ENCODE measurements at places on chromosomes 4 and X. TPM values are rescaled to one million over a fixed set of nuclear protein-coding genes. Genes with fewer than 3 reads are reported as not detected.

GRCh38 chr4:35938936-35939335, 305.4 kb downstream of the ARAP2 start:
- no peak for DNase-seq

DNA sequence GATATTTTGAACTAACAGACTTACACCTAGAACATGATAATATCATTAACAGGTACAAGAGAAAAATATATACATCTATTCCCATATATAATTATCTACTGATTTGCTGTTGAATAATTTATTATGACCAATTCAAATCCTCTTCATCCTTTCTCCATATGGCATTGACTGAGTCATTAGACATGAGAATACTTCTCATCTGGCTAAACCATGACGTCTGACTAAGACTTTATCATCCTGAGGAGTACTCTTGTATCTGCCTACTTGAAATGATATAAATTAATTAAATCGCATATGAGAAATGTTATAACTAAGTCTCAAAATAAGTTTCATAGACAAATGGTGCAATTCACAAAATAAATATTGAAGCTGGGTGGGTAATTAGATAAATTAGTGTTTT, 67.4 kb downstream of the EMCN start:
- DNase-seq: no peak

DNA sequence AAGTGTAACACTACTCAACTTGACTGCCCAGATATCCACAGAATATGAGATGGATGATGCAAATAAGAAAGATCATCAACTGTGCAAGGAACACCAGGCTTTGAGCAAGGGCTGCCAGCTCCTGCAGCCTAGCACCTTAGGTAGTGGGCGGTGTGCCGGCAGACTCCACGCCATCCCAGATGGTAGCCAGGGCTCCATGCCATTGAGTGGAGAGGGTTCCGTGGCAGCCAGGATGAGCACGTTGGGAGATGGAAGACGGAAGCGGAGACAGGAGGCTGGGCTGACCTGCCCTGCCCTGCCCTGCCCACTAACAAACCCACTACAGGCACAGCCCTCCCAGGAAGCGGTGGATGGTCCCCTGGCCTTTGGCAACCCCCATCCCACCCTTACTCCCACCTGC, 51.9 kb downstream of the TMPRSS11F start:
- DNase-seq: no peak

DNA sequence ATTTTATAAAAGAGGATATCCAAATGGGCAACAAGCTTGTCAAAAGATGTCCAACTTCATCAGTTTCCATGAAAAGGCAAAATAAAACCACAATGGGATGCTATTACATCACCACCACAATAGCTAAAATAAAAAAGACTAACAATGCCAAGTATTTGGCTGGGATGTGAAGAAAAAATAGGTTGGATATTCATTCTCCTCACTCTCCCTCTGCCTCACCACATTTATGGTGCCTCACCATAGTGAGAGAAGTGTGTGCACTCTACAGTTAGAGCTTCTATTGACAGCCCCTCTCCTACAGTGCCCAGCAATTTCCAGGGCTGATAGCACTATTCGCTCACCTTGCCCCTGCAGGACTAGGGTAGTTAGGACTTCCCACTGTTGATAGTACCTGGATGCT, 25.5 kb downstream of the VEGFC start:
- DNase-seq: no peak

DNA sequence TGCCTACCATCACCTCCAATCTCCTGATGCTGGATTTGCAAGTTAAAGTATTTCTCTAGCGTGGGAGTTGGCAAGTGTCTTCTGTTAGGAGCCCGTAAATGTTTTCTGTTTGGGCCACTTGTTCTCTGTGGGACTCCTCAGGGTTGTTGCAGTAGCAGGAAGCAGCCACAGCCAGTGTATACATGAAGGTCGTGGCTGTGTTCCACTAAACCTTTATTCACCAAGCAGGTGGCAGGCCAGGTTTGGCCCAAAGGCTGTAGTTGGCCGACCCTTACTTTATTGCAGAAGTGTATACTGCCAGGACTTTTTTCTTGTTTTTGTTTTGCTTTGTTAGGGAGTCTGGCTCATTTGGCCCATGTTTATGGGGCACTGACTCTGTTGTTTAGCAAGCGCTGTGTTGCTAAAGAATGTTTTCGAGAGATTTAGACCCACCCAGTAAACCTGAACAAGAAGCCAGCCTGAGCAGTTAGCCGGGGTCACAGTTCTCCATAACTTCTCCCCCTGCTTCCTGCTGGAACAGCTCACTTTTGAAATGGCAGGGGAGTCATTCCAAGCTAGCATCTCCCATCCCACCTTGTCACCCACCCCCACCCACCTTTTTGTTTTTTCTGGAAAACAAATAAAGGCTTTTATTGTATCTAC, 58.8 kb downstream of the SHROOM2 start:
- no peak for DNase-seq

GRCh38 chrX:114903618-114904017, 113.8 kb downstream of the IL13RA2 start:
- no peak for DNase-seq

- DNase-seq: peak; percentile 92
These were observed at the start of gene WDFY3 for GRCh38 chr4:84966382-84967242. Gene WDFY3, minus strand, starts transcription at chr4:84966690. Its CDS starts 106,099 bp downstream, at chr4:84860591.

DNA sequence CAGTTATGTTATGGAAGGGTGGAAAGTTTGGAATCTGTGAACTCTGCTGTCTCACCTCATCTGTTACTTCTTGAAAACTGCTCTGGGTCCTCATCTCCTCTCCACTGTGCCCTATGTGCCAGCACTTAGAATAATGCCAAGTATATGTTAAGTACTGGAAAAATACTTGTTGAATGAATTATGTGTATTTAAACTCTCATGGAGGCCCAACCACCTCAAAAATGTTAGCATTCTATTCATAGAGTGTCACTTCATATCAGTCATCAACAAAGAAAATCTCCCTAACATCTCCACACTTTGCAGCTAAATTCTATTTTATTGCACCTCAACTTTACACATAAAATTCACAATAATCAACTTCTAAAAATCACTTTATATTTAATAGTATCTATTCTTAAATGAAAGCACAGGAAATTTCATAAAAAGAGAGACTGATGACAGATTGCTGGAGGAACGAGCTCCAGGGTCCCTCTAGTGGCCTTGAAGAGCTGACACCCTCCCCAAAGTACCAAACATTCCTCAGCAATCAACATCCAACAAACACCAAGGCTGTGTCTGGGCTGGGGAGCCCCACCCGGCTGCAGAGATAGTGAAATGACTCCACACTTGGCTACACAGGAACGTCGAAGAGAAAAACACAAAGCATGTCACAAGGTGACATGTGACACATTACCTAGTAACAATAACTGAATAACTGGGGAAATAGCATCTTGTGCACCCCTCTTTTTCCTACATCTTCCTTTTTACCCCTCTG, 45.8 kb downstream of the SLC39A8 start:
- peak; percentile 90 for DNase-seq

DNA sequence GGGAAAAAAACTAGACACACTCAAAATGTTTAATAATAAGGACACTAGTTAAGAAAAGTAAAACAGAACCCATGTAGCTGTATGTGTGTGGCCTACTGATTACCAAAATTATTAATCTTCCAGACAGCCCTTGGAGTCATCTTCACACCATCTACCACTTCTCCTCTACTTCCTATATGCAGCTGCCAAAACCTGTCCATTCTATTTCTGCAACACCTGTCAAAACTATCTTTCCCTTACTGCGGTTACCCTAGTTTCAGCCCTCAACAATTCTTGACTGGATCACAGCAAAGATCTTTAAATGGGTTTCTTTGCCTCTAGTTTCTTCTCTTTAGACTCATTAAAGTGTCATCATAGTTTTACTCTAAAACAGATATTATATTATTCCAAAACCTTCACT, 72.6 kb downstream of the GPR82 start:
- DNase-seq: no peak

DNA sequence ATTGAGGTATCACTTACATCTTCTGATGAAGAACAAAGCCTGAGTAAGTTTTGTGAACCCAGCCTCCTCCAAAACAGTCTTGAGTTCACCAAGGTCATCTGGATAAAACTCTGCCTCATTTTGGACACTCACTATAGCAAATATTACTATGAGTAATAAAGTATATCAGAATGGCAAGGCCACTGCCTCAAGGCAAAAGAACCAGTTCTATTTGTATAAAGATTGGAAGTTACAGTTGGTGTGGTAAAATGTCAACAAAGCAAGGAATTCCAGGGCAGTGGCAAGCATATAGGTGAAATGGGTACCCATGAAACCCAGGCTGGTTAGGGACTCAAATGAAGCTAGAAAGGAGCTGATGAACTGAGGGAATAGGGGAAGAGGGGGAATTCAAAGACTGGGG, 2.4 kb upstream of the ARHGEF6 start:
- DNase-seq: no peak

DNA sequence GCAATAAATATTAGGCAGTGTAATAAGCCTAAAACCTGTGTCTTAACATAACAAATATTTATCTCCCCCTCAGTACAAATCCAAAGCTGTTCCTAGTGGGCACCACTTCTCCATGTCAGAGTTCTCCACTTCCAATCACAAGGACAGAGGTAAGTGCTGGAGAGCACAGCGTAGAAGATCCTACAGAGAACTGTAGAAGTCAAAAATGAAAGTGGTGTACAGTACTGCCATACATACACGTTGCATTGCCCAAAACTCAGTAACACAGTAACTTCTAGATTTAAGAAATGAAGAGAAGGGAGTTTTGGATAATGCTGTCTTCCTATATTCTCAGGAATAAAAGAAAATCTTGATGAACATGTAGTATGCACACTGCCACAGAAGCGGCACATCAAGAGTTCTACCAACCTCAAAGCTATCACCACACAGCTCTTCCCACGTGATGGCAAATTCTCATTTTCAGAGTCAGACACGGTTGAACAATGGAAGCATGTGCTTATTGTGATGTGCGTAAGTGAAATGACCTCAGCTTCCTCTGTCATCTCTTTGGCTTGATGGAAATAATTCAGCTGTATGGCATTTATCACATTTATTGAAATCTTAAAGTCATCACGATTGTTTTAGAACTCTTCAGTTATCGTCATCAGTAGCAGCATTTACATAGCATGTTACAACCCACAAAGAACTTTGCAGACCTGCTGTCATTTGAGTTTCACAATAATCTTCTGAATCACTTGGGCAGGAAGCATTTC, 27.1 kb upstream of the SPANXN4 start:
- DNase-seq: no peak

- DNase-seq: peak; percentile 3
These were observed 548.6 kb downstream of the TLL1 start for GRCh38 chr4:166421556-166422156.

GRCh38 chrX:154373340-154374306, 811 bp downstream of the FLNA start:
- DNase-seq: peak; percentile 81

DNA sequence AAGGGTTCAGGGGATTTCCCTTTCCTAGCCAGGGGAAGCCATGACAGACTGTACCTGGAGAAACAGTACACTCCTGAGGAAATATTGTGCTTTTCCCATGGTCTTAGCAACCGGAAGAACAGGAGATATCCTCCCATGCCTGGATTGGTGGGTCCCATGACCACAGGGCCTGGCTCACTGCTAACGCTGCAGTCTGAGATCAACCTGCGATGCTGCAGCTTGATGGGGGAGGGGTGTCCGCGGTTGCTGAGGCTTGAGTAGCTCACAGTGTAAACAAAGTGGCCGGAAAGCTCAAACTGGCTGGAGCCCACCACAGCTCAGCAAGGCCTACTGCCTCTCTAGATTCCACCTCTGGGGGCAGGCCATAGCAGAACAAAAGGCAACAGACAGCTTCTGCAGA, 819.5 kb downstream of the TECRL start:
- peak; percentile 57 for DNase-seq

- DNase-seq: peak; percentile 84
These were observed 17.8 kb downstream of the TRIM2 start for GRCh38 chr4:153221783-153222706.

- no peak for DNase-seq
These were observed 121.4 kb downstream of the SPRY1 start for GRCh38 chr4:123517971-123518370.

- no peak for DNase-seq
These were observed 8.0 kb downstream of the FAM241A start for GRCh38 chr4:112153211-112153791.

- DNase-seq: peak; percentile 23
These were observed 677 bp upstream of the NONO start for GRCh38 chrX:71282514-71283402.

GRCh38 chr4:76801621-76802235, 96.2 kb downstream of the SOWAHB start:
- DNase-seq: peak; percentile 64

DNA sequence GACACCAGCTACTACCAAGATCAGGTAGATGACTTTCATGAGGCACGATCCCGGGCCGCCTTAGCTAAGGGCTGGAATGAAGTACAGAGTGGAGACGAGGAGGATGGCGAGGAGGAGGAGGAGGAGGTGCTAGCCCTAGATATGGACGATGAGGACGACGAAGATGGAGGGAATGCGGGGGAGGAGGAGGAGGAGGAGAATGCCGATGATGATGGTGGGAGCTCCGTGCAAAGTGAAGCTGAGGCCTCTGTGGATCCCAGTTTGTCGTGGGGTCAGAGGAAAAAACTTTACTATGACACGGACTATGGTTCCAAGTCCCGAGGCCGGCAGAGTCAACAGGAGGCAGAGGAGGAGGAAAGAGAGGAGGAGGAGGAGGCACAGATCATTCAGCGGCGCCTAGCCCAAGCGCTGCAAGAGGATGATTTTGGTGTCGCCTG, 481 bp downstream of the UTP3 start:
- DNase-seq: peak; percentile 25

DNA sequence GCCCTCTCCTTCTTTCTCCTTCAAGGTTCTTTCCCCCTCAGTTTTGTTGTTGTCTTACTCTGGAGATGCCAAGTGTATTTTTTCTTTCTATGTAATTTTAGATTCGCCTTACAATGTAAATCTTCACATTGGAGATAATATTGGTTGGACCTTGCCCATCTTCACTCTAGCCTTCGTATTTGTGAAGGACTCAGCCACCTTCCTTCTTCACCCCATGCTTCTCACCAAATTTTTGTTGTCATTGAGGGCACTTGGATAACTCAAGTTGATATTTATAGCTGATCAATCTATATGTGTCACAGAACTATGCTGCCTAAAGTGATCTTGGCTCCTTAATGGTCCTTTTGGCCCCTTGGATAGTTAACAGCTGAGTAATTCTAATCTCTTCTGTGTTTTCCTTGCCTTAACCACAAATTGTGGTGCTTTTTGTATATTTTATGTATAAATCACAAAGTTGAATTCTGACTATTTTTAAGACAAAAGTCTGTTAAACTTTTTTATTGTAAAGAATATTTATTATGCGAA, 6.5 kb downstream of the SPRY1 start:
- DNase-seq: no peak

GRCh38 chrX:48487362-48487798, 11.4 kb downstream of the FTSJ1 start:
- DNase-seq: peak; percentile 17

The NPNT gene
- total RNA-seq: 1.4 TPM

The EGF gene
- 1.9 TPM for total RNA-seq

The MMRN1 gene
- not detected for total RNA-seq

The PPID gene
- 52.5 TPM for total RNA-seq

The C4orf50 gene
- total RNA-seq: 0.19 TPM

Data from GM23338 (cell line).